ENCODE measurements at places on chromosomes 2 and 18.

DNA sequence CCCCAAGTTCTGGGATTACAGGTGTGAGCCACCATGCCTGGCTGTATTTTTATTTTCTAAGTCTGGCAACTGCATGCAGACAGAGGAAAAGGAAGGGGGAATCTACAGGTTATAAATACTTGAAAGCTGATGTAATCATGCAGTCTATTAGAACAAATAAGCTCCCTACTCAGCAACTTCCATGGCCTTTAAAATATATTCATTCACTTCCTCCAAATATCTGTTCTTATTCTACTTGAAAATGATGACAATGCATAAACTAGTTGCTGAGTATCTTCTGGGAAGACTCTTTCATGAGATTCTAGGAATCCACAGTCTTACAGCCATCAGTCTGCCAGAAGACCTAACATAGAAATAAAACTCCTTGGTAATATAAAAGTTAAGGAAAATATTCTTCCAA lies 66.9 kb upstream of the NCKAP5 start:
- no peak for DNase-seq

GRCh38 chr18:10370716-10371115 lies 83.7 kb upstream of the APCDD1 start:
- DNase-seq, result no peak

- DNase-seq, result no peak
These were observed 71.5 kb upstream of the TTC39C start for GRCh38 chr18:23943104-23943503.

DNA sequence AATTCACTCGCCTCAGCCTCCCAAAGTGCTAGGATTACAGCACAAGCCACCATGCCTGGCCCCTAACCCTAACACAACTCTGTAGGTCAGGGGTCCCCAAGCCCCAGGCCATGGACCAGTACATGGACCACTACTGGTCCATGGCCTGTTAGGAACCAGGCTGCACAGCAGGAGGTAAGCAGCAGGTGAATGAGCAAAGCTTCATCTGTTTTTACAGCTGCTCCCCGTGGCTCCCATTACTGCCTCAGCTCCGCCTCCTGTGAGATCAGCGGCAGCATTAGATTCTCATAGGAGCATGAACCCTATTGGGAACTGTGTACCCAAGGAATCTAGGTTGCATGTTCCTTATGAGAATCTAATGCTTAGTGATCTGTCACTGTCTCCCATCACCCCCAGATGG lies 201.7 kb downstream of the NRP2 start:
- DNase-seq, result no peak

- no peak for DNase-seq
These were observed 736.3 kb upstream of the ACVR2A start for GRCh38 chr2:147108548-147108947.
